Tibial nerve (tissue), 4 donors: ENCODE measurements at places on chromosomes 6 and 20. TPM values are rescaled to one million over a fixed set of nuclear protein-coding genes. Genes with fewer than 3 reads are reported as not detected.

The SS18L1 gene
- total RNA-seq = 12.9 TPM

The ADGRF5 gene
- total RNA-seq = 21.2 TPM

The JPH2 gene
- 6.3 TPM for total RNA-seq

The LIN28B gene
- total RNA-seq = not detected

The MAK gene
- total RNA-seq = not detected

The TMC2 gene
- 0.30 TPM for total RNA-seq
